ENCODE measurements at places on chromosomes 11 and 22.
A peak's percentile ranks its signal among the peaks of the same experiment; 100 is the strongest.

DNA sequence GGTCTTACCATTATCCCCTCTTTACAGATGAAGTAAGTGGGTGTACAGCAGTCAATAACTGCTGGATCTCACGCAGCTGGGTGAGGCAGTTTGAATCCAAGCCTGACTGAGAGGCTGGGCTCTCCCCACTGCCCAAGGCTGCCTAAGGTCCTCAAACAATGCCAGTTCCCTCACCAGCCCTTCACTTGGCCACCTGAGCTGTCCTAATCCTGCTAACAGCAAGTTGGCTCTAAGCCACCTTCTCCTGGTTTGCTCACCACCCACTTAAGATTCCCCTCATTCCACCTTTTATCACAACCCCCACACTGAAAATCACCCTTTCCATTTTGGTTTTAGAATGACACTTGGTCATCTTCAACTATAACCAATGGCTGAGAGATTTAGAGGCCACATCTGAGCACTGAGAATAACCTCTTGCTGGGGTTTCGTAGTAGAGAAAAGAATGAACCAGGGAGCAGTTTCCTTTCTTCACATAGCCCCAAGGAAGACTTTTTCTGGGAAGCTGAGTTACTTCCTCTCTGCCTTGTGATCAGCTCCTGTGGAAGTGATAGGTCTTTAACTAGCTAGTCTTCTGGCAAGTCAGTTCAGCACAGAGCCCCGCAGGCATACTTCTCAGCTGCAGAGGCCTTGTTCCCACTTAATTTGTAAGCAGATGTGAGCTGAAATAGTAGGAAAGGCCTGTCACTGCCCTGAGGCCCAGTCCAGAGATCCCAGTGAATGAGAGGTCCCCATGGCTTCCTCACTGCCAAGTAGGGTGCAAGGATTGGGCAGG is 57.8 kb upstream of the TTC12 start:
- DNase-seq = no peak

DNA sequence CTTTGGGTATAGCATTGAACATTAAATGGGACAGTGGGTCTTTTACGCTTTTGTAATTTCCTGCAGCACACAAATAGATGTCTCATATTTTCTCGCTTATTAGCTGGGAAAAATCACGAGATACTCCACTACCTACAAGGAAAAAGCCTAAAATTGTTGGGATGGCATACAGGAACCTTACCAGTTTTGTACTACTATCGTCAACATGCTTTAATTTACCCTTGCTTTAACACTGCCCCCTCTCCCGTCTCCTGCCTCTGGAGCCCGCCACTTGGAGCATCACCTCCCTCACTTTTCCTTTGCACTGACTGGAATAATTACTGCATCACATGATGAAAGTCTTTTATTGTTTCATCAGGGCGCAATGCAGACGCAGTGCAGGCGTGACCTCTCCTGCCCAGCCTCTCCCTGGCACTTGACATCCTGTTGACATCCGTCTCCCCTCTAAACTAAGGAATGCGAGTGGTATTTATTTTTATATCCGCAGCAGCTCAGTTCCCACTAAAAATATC is 1.0 kb upstream of the FNBP4 start:
- no peak for DNase-seq

DNA sequence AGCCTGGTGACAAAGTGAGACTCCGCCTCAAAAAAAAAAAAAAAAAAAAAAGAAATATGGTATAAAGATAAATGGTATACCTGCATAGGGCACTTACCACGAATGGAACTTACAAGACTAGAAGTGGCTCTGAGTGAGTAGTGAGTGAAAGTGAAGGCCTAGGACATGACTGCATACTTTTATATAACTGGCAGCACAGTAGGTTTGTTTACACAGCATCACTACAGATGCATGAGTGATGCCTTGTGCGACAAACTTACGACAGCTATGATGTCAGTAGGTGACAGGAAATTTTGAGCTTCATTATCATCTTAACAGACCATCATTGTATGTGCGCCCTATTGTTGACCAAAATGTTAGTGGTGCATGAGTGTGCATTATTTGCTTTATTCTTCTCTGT is 17.7 kb downstream of the XRCC6 start:
- no peak for DNase-seq

DNA sequence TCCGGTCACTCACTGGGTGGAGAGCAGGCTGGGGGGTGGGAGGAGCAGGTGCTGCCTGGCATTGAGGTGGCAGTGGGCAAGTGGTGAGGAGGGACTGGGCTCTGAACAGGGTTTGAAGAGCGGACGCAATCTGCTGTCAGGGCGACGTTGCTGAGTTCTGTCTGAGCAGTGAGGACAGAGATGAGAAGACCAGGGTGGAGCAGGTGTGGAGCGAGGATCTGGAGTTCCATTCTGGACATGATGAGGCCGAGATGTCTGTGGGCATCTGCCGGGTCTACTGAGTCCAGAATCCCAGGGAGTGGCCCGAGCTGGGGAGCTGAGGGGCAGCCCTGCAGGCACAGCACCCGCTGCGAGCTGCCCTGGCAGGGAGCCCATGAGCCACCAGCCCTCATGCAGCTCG is 2.2 kb upstream of the MOV10L1 start:
- no peak for DNase-seq

- no peak for DNase-seq
Measured at GRCh38 chr22:31173386-31174145, 13.6 kb downstream of the RNF185 start.

GRCh38 chr11:76808171-76808570 is 25.0 kb downstream of the TSKU start:
- no peak for DNase-seq

DNA sequence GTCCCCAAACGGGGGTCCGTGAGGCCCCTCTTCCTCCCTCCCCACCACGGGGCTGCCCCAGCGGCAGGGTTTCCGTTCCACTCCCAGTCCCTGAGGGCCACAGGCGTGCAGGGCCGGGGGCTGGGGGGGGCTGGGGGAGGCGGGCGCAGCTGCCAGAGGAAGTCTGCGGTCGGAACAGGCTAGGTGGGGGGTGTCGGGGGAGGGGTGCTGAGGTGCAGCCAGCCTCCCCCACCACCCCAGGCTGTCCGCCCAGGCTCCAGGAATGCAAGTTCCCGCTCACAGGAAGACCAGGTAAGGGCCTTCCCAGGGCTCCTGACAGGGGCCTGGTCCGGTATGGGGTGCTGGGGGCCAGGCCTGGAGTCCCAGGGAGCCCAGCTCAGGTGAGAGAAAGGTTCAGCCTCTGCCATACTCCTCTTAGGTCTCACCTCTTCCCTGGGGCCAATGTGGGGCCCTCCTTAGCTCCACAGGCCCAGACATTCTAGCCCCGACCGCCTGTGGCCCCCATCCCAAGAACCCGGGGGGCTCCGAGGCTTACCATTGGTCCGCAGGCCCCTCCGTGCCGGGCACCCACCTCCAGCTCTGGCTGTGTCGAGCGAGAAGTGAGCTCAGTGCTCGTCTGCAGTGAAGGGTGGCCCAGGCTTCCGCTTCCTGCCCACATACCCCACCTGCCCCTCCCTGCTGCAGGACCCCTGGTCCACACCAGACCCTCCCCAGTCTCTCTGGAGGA is at the start of gene PTPRCAP:
Gene PTPRCAP (minus strand): TSS at position 601 of the 727 bp plus-strand sequence. CDS start 63 bp downstream, at position 538.
- DNase-seq = peak; percentile 78

- DNase-seq = no peak
Measured at GRCh38 chr11:111450480-111451320, 61.5 kb downstream of the BTG4 start.

- DNase-seq = no peak
Measured at GRCh38 chr11:93689240-93689639, 27.8 kb downstream of the CEP295 start.

GRCh38 chr11:77779935-77780334 is 40.6 kb downstream of the RSF1 start:
- no peak for DNase-seq

- DNase-seq = no peak
Measured at GRCh38 chr22:32327066-32327465, 30.6 kb upstream of the RFPL3 start.

DNA sequence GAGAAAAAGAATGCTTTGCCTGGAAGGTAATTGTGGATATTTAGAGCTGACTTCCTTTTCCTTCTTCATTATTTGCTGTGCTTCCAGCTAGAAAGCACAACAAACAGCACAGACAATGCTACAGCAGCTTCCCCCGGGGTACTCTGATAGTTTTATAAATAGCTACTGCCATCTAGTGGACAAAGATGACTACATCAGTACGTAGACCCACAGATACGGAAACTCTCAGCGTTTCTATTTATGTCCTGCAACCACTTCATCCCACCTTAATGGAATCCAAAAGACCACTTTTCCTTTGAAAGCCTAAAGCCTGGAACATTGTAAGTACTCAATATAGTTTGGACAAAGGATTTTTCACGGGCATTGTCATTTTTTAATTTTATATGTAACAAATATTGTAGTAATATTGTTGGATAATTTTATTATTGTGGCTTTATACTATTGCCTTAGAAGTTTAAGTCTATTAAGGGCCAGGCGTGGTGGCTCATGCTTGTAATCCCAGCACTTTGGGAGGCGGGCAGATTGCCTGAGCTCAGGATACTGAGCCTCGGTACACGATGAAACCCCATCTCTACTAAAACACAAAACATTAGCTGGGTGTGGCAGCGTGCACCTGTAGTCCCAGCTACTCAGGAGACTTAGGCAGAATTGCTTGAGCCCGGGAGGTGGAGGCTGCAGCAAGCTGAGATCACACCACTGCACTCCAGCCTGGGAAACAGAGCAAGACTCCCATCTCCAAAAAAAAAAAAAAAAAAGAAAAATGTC is 7.5 kb downstream of the HSPA8 start:
- no peak for DNase-seq

DNA sequence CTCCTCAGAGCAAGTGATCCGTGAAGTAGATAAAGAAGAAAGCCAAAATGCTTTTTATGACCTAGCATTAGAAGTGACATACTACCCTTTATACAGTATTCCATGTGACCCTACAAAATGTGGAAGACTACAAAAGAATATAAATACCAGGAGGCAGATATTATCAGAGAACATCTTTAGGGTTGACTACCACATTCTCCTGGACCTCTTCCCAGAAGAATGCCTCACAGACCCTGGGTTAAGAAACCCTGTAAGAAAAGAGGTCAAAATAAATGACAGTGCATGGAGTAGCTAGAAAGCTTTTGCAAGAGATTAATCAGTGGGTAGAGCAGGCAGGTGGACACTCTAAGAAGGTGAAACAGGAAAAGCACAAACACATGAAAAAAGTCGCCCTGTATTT is 69.2 kb downstream of the FANCF start:
- no peak for DNase-seq

DNA sequence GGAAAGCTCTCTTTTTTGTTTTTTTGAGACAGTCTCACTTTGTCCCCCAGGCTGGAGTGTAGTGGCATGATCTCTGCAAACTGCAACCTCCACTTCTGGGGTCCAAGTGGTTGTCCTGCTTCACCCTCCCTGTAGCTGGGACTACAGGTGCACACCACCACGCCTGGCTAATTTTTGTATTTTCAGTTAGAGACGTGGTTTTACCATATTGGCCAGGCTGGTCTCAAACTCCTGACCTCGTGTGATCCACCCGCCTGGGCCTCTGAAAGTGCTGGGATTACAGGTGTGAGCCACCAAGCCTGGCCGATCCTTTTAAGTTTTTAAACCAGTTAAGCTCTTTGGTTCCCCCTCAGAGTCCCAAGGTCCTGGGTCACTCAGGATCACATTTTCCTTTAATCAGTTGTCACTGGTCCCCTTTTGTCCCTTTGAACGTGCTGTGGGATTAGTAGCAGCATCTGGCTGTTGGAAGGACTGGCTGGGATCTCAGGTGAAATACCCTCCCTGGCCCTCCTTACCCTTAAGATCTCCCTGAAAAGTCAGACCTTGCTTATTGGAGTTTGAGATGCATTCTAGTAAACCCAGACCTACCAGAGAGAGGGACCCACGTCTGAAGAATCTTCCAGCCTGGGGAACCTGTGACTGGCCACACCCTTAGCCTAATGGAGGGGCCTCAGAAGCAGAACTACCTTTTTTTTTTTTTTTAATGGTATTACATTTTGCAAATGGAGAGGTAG is 8.1 kb downstream of the MALAT1 start:
- DNase-seq = no peak

- DNase-seq = no peak
Measured at GRCh38 chr11:73902303-73902702, 25.5 kb downstream of the PAAF1 start.

GRCh38 chr11:126731576-126732142 is 268.9 kb downstream of the KIRREL3 start:
- DNase-seq = no peak

- DNase-seq = no peak
Measured at GRCh38 chr22:31127181-31127772, 4.5 kb downstream of the INPP5J start.

GRCh38 chr22:19957445-19957844 is 15.8 kb upstream of the TXNRD2 start:
- DNase-seq = no peak

- DNase-seq = no peak
Measured at GRCh38 chr22:29713156-29713727, 6.6 kb upstream of the CABP7 start.

DNA sequence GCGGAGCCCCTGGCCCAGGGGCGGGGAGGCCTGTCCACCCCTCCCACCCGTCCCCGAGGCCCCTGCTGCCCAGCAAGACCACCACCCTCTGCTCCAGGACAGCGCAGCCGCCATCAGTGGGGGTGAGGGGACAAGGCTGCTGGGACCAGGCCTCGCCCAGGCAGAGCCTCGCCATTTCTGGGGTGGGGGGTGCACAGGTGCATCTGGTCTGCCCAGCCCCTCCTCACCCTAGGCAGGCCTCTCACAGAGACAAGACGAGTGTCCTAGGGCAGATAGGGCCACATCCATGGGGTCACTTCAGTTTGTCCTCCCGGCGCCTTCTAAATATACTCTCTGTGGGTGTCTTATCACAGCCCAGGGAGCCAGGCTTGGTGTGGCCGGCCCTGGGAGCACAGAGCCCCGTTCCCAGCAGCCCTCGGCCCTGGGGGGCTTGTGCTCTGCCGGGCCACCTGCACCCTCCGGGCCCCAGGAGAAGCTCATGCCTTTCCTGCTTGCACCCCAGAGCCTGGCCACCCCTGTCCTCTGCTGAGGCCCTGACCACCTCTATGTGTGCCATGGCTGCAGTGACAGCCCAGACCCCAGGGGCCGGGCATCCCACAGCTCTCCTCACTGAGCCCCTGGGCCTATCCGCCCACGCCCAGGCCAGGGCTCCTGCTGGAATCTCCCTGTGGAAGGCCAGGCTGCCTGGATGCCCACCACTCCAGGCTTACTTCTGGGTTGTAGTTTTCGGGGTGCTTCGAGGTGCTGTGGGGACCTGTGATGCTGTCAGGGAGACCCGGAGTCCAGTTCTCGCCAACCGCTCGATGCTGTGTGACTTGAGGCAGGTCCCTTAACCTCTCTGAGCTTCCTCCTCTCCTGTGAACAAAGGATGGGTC is 70.8 kb downstream of the KCNQ1 start:
- no peak for DNase-seq

DNA sequence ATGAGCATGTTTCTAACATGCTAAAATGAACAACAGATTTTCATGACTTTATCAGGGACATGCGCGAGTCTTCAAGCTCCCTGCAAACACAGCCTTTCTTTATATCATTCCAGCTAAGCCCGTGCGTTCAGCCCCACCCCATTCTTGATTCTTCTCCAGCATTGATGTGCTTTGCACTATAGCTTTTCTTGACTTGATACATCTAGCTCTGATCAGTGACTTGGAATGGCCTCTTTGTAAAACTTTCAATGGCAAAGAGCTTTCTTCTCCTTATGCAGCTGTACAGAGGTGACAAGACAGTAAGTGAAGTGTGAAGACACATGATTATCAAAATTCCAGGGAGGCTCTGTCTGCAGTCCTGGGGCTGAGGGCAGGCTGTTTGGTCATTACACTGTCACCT is 561.0 kb downstream of the OPCML start:
- DNase-seq = no peak

All from activated T-helper 1 cell treated with Interleukin-2 at 50 U/mL for 16 hours (primary cell).